ENCODE measurements at places on chromosomes 4 and X.

DNA sequence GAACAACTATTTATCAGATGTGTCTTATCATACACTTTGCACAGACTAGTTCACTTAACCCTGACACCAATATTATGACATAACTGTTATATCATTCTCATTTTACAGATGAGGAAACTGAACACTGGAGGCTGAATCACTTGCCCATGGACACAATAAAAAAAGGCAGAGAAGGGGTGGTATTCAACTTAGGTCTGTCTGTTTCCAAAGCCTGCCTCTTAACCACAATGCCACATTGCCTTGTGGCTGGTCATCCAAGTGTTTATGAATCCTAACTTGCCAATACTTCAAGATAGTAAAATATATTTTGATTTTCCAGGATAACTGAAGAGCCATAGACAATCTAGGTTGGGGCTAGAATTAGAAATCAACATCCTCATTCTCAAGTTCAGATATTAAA is 327.8 kb downstream of the NR3C2 start:
- DNase-seq, result no peak

DNA sequence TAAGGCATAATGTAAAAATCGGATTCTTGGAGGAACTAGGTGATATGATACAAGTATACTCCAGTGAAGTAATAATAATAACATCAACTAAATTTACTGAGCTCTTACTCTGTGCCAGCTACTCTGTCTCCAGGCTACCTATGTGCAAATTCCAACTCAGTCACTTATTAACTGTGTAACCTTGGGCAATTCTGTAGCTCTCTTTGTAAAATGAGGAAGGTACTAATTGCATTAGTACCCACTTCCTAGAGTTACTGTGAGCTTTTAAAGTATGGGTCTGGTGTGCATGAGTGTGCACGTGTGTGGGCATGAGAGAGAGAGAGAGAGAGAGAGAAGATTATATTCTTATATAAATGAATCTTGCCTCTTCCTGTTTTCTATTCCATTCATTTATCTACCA is 169.9 kb downstream of the KCNIP4 start:
- no peak for DNase-seq

DNA sequence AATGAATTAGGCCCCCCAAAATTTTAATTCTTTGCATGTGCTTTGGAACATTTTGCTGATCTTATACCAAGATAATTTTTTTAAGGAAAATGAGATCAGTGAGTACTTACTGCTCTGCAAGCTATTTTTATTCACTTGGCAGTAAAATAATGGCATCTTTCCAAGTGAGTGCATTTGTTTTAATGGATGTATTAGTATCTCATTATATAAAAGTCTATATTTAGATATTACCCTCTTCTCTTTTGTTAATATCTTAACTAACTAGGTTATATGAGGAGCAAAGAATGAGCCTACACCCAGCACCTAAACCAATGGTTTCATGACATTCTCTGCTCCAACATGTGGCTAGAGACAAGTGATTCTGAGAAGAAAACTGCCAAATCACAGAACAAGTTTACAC is 21.1 kb upstream of the ARAF start:
- no peak for DNase-seq

DNA sequence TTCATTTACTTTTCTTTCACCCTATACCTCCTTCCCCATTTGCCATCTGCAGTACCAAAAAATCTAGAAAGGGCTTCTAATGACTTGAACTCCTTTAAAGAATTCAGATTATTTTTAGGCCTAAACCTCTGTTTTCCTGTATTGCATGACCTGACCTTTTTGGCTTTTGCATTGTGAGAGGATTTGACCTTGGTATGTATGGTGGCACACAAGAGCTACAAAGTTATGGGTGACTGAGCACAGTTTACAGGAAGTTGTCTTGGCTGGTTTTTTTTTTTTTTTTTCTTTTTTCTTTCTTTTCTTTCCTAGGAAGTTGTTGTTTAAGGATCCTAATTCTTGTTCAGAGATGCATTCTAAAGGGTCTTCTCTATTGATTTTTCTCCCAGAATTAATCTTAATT is 32.0 kb upstream of the MTMR8 start:
- DNase-seq, result no peak

DNA sequence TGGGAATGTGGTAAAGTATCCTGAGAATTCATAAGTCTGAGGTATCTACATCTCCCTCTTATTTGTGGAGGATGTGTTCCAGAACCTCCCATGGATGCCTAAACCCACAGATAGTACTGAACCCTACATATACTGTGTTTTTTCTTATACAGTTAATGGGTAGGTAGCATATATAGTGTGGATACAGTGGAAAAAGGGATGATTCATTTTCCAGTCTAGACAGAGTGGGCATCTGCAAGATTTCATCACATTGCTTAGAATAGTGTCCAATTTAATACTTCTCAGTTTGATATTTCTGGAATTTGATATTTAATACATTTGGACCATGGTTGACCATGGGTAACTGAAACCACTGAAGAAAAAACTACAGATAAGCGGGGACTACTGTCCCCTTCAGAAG is 155.0 kb upstream of the ANKRD50 start:
- DNase-seq, result peak; percentile 72

DNA sequence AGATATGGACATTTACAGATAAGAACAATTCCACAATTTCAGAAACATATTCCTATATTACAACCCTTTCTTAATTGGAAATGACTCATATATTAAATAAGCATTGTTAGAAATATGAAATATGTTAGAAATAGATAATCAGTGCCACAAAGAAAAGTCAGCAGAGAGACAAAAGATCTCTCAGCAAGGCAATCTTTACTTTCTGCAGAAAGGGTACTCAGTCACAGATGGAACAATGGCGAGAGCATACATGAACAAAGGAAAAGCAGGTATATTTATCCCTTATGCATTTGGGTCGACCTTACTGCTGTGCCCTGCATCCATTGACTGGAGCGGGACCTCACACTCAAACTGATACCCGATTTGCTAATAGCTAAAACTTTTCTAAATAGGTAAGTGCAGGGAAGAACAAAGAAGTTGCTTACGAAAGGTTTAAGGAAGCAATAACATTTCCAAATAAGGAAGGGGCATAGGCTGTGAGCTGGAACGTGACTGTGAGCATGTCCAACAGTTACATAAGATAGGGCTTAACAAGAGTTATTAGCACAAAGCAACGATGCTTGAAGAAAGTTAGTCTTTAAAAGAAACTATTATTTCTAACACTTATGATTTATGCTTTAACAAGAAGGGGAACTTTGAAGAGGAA is 40.8 kb downstream of the MGARP start:
- no peak for DNase-seq

DNA sequence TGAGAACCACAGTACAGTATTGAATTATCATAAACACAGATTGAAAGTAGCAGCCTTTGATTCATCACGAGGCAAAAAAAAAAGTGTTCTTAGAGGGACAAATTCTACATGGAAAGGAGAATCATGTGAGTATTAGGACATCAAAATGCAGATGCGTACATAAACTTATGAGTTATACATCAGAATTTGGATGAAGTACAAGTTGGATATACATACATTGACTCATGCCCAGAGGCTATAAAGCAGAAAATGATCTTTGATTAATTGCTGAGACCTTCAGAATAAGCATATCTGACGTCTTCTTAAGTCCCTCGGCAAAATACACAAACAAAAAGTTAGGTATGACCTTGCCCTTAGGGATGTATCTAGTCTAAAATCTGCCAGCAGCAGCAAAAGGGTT is 206.4 kb downstream of the LDB2 start:
- DNase-seq, result peak; percentile 40

- no peak for DNase-seq
Observed at GRCh38 chr4:108118505-108118904, 50.2 kb downstream of the LEF1 start.

DNA sequence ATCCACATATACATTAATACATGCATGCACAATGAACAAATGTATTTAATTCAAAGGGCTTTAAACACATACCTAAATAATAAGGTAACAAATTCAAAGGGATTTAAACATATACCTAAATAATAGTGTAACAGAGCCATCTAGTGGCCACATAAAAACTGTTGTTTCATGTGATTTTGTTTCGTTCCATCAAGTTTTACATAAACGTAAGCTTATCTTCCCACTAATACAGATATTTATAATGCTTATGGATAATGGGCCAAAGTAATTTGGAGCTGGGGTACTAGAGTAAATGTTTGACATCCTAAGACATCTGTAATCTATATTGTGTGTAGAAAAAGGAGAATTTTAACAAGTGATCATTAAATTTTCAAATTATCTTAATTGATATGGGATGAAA is 82.3 kb downstream of the PRSS12 start:
- peak; percentile 45 for DNase-seq

DNA sequence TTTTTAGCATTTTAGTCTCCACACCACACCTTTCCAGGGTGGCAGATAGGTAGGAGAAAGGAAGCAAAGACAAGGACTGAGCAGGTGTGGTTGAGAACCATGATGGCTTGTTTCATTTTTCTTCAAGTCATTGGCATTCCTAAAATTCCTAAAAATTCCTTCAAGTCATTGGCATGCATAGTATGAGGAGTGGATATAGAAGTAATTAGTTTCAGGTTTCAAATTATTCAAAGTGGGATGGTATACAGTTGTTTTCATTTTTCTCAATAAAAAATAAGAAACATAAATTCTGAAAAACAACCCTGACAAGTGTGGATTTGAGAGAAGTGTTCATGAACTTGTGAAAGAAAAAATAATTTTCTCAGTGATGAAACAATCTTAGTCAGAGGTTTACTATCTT is 22.3 kb upstream of the HERC3 start:
- DNase-seq, result peak; percentile 34

DNA sequence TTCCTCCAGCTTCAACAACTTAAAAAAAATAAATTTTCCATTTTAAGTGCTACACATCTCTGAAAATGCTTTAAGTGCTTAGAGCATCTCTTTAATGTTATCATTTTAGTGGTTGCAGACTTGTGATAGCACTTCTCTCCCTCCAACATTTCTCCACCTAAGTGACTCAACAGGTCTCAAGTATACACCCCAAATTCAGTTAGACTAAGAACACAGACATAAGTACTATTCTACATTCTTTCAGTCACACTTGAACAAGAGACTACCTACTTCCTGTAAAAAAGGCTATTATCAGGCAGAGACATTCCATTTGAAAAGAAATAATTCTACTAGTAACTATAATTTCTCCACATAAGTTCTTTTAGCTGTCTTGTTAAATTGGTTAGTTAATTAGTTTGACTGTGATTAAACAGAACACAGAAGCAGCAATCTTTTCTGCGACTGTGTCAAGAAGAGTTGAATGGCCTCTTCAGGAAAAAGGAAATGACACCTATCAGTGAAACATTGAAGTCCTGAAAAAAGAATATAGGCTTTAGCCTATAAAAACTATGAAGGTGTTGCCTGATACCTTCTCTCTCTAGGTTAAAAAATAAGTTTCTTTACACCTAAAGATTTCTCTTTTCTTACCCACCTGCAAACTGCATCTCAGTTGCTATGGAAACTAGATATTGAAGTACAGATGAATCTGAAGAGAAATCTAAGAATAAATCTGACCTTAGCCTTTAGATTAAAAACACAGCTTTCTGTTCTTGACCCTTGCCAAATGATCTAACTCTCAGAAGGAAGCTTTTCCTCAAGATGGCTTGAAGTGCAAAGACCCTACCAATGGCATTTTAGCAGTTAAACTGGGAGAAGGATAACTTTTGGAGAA is 18.0 kb downstream of the NAF1 start:
- no peak for DNase-seq

DNA sequence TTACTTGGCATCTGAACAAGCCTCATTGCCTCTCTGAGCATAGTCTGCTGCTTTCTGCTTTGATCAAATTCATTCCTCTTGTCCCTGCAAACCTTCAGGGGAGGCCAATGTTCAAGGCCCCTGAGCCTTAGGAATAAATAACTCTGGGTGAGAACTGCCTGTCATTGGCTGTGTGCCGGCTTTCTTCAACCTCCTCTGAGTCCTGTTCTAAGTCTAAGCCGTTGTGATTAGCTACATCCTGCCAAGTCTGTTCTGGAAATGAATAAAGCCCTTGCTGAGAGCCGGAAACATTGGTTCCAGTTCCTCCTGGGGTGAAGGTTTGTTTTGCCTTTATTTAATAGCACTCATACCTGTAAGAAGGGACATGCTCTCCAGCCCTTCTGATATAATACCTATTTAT is 13.8 kb downstream of the RNF4 start:
- peak; percentile 43 for DNase-seq

DNA sequence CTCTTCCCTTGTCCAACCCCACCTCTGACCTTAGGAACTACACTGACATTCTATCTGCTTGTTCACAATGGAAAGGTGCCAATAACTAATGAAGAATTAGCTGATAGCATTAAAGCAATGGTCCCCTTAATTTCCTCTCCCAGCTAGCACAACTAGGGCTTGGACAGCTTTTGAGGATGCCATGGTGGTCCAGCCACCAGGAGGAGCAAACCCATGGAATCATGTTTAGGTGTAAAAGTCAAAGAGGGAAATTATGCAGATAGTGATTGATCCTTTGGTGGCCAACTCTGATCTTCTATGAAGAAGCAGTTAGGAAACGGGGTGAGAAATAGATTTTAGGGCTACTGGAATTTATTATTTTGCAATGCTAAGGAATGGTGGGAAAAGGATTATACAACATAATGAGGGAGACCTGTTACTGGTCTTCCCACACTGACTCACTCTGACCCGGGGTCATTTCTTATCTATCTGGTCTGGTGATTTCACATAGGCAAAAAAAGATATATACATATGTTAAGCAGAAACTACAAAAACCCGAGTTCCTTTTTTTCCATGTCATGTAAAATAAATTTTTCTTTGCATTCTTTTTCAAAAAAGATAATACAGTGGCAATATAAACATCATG is 45.8 kb upstream of the FBXW7 start:
- DNase-seq, result no peak

- peak; percentile 15 for DNase-seq
Observed at GRCh38 chr4:60129740-60130139, 1070.4 kb upstream of the ADGRL3 start.

DNA sequence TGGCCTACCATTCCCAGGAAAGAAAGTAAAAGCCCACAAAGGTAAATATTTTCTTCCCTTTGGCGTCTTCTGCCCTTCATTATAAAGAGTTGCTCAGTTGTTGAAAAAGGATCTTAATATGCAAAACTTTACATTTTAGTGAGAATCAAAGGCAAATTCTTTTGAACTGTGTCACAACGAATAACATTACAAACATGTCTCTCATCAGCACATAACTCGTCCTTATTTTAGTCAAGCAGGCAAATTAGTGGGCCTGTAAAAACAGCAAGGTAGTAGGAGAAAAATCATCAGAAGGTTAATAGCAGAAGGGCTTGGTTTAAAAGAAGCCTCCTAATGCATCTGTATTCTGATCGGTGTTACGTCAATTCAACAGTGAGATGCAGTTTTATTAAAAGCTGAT is 647.3 kb upstream of the DIPK2B start:
- DNase-seq, result peak; percentile 45

Measured in fibroblast of skin of scalp (primary cell).